ENCODE measurements at places on chromosomes 5 and 9.

DNA sequence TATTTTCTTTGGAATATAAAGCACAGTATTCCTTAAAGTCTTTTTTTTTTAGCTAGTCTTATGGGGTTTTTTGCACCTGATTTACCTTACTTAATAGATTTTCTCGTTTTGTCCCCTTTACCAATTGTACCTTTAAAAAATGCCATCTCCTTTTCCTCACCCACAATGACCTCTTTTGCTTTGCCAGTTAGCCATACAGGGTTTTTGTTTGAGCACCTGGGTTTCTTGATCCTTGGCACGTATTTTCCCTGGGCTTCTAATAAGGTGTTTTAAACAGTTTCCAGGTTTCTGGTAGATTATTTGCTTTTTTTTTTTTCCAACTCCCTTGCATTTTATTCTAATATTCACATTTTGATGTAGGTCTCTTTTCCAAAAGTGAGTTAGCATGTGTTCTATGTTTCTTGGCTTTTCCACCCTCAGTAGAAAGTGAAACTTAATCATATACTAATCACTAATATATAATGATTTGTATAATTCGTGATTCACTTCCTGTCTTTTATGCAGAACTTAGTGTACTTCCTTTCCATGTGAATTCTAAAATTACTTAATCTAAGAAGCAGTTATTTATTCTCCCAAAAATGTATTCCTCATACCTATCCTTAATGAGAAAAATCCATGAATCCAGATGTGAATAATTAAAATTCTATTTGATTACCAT lies 673.9 kb upstream of the RGMB start:
- DNase-seq = no peak

GRCh38 chr5:126263591-126264184 lies 159.5 kb upstream of the GRAMD2B start:
- DNase-seq = no peak

DNA sequence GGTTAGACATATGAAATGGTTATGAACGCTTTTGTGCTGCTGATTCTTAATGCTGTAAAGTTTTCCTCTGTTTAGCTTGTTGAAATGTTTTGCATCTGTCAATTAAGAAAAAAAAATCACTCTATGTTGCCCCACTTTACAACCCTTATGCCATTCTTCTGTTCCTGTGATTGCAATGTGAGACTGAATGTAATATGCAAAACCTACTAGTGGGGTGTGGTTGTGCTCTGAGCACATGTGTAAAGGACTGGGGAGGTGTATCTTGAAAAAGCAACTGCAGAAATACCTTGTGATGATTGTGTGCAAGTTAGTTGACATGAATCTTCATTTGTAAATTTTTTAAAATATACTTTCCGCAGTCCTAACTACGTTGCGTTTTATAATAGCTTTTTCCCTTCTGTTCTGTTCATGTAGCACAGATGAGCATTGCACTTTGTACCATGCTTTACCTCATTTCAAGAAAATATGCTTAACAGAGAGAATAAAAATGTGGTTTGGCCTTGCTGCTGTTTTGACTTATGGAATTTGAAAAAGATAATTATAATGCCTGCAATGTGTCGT lies 357.0 kb upstream of the PIK3R1 start:
- no peak for DNase-seq

- no peak for DNase-seq
Observed at GRCh38 chr5:125327676-125328075, 581.2 kb upstream of the ZNF608 start.

DNA sequence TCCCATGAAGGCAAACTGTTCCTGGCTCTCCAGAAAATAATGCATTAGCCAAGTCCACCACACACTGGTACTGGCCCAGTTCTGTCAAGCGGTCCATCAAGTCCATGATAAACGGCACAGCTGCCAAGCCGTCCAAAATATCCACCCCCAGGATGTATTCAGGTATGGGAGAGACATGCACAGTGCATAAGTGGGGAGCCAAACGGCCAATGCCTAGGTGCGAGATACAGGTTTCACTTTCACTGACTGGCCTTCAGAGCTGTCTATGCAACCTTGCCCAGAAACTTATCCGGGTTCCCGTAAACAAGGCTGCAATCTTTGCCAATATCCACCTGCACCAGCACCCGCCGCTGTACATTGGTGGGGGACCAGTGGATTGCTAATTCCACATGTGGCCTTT lies 795.8 kb downstream of the EFNA5 start:
- DNase-seq = no peak

- DNase-seq = no peak
Observed at GRCh38 chr5:112245656-112246055, 173.4 kb downstream of the EPB41L4A start.

- no peak for DNase-seq
Observed at GRCh38 chr5:54754420-54754819, 231.0 kb downstream of the ESM1 start.

DNA sequence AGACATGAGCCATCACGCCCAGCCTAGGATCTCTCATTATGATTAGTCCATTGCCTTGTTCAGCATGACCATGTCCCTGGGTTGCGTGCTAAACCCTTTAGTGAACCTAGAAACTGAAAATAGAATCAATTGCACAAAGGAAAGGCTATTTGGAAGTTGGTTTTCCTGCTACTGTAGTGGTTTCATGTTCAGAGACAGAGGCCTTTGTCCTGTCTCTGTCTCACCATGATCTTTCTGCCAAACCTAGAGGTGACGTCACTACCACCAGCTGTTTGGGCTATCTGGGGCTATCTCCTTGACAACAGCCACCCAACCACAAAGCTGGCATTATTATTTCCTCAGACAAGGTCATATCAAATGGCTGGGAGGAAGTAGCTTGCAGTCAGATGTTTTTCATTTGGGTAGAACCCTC lies 4.0 kb upstream of the CDK5RAP2 start:
- DNase-seq = peak; percentile 35

GRCh38 chr5:16992006-16992405 lies 55.9 kb upstream of the MYO10 start:
- no peak for DNase-seq

GRCh38 chr9:129582855-129583254 lies 38.0 kb downstream of the C9orf50 start:
- peak; percentile 51 for DNase-seq

DNA sequence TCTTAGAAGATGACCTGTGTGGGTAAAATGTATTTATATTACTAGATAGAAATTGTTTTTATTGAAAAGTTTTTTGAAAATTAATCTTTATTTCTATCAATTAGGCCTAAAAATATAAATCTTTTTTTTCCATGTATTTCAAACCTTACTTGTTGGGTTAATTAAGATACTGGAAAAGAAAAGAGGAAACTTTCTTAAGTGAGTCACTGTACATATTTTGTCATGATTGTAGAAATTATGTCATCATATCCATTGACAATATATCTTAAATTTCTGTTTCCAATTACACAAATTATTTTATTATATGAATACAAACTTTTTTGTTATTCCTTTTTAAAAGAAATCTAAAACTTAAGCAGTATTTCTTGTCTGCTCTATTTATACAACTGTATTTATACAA lies 53.1 kb downstream of the RETREG1 start:
- no peak for DNase-seq

DNA sequence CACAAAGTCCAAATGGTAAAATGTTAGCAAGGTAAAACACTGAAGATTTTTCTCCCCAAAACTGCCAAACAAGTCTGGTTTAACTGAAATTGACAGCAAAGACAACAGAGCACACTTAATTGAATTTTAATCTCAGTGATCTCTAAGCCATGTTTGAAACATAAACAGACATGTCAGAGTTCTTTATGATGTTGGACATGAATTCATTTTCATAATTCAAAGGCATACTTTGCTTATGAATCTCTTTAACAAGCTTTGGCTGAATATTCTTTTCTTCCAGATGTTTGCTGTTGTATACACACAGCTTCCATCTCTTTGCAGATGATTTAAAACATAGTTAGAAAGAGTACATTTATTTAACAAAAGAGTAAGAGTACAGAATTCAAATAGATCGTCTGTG lies 509.1 kb downstream of the RAB3C start:
- DNase-seq = no peak

- DNase-seq = no peak
Observed at GRCh38 chr9:131672451-131672850, 67.4 kb downstream of the RAPGEF1 start.

GRCh38 chr9:128340691-128341434 lies 536 bp downstream of the SLC27A4 start:
- no peak for DNase-seq

DNA sequence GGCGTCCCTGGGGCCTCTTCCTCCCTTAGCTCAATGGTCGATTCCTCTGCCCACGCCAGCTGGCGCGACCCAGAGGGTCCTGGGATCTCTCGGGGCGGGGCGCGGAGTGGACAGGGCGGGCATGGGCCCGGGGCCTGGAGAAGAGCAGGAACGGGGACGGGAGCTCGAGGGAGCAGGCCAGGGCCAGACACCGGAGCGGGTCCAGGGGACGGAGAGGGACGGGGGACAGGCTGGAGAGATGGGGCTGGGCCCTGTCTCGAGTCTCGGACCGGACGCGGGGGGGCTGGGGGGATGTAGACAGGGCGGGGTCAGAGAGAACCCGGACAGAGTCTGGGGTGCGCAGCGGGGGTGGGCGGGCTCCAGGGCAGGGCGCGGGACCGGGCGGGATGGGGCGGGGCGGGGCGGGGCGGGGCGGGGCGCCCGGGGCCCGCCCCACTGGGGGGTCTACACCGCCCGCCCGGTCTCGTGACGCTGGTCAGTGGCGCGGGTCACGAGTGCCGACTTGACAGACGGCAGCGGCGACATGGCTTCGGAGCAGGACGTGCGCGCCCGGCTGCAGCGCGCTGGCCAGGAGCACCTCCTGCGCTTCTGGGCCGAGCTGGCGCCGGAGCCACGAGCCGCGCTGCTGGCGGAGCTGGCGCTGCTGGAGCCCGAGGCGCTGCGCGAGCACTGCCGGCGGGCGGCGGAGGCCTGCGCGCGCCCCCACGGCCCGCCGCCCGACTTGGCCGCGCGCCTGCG lies at the start of gene UAP1L1:
Gene UAP1L1 (plus strand): TSS at position 508 of the 738 bp plus-strand sequence. CDS start 16 bp downstream, at position 524.
- DNase-seq = peak; percentile 72

DNA sequence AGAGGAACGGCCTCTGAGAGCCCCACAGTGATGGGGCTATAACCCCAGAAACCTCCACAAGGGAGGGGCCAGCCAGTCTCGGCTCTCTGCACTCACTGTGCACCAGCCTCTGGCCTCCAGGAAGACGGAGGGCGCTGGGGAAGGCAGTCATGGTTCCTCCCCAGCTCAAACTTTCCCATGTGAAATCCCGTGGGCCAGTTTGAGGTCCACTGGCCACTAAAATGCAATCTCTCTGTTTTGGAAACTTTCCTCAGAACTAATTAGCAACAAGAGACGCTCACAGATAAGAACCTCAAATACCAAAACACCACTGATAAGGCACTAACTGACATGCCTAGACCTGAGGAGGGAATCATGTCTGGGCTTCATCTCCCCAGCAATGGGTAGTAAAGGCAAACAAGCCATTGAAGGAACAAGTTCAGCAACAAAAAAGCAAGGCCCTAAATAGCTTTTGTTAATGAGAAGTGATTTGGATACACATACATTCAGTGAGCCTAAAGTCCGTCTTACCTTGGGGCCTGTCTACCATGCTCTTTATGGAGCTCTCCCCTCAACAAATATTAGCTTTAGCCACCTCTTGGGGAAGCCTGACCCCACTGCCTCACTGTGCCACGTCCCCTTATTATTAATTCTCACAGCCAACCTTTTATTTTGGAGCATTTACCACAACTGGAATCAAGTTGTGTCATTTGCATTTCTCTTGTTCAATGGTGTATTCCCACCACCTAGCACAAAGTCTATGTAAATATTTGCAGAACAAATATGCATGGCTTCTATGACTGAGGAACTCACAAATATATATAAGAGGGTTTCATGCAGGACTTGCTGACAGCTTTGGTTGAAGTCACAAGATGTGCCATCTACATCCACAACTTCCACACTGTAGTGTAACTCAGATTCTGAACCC lies 56.1 kb upstream of the GLRX start:
- DNase-seq = no peak

DNA sequence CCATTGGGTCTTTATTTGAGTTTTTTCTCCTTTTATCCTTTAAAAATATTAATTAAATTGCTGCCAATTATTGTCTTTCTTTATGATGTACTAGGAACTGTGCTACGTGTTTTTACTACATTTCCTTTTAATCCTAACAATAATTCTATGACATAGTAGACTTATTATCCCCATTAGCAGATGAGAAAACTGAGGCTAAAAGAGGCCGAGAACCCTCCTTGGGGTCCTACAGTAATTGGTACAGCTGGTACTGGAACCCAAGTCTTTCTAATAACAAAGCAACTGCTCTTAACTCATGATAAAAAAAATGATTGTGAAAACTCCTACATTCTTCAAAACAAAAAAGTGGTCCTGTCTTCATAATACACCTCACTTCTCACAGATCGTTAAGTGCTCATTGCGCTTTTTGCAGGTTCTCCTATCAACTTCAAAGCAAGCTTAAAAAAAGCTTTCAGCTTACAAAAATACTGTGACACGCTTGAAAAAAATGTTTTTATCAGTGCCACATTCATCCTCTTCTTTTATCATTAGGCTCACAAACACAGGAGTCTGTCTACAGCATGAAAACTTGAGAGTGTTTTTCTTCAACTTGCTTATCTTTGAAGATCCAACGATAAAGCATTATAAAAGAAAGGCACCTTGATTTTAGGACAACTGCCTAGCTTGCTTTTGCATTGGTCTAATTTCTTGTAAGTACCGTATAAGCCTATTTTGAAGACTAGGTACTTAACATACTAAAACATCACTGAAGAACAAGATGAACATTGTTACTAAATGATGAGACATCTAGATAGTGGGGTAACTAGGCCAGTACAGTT lies 32.4 kb downstream of the FYB1 start:
- DNase-seq = no peak

DNA sequence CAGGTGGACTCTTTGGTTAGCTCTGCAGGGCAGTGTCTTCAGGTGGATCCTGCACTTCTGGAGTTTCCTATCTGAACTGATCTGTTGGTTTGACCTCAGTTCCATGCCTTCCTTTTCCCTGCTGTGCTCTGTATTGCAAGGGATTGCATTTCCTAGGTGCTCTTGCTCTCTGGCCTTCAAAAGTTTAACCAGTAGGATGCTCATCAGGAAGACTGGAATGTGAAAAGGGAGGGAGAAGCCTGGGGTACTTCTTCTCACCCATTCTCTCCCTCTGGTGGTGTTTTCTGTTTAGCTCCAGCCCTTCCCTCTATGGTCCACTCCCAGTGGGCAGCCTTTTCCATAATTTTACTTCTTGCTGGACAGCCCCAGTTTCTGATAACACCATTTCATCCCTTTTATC lies 78.5 kb downstream of the ZNF618 start:
- no peak for DNase-seq

DNA sequence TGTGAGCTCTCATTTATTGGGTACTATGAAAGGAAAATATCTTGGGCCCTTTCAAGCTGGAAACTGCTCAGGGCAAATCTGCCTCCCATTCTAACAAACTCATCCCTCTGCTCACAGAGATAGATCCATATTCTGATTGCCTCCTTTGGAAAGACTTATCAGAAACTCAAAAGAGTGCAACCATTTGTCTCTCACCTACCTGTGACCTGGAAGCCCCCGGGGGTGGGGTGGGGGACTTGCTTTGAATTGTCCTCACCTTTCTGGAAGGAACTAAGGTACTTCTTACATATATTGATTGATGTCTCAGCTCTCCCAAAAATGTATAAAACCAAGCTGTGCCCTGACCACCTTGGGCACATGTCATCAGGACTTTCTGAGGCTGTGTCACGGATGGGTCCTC lies 125.3 kb downstream of the ATP10B start:
- no peak for DNase-seq

GRCh38 chr9:133701981-133702797 lies 36.0 kb downstream of the SARDH start:
- DNase-seq = peak; percentile 77
